ENCODE measurements at places on chromosomes 12 and 14.

DNA sequence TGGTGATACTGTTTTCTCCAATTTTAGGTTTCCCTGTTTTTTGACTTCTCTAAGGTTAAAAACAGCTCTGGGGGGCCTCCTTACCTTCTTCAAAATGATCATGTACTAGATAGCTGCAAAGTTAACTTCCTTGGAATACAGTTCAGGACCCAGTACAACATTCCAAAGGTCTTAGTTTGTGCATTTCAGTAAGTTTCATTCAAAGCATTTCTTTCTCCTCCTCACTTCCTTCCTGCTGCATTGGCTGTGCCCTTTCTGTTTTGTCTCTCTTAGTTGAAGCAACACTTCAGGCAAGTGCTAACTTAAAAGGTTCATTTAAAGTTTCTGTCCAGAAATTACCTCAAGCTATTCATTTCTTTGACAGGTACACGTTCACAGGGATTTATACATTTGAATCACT, 95.7 kb downstream of the SCN8A start:
- ATAC-seq: no peak

- no peak for ATAC-seq
These were observed 271.2 kb downstream of the PDZRN4 start for GRCh38 chr12:41459111-41459905.

- ATAC-seq: no peak
These were observed 105.1 kb downstream of the ZFP36L1 start for GRCh38 chr14:68687746-68688145.

DNA sequence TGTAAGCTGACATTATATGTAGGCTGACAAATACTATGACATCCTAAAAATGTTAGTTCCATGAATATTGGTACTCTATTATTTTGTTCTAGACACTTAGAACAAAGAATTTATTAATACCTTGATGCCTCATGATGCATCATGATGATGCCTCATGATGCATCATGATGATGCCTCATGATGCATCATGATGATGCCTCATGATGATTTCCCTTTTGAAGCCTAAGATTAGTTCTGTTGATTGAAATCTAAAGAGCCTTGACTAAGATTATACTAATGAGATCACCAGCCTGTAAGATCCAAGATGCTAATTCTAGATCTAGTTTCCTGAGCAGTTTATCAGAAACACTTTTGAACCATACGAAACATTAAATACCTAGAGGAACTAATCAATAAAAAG, 4.6 kb upstream of the CEP128 start:
- no peak for ATAC-seq

DNA sequence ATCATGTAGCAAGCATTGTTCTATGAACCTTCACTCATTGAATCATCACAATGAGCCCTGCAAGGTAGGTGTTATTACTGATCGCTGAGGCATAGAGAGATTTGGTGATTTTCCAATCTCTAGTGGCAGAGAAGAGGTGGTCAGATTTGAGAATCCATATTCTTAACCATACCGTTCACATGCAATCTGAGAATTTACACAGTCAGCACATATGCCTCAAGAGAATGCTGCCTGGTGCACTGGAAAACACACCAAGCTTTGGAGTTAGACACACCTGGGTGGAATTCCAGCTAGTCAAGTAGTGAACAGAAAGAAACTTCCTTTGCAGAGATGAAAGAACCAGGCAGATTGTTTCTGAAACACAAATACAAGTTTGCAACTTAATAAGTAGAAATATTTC, 94.1 kb downstream of the LGR5 start:
- ATAC-seq: no peak

Measured in stimulated activated memory B cell treated with anti-CD40 and anti-IgM and Interleukin-4, amounts not matched to agents 10 μg/mL and 1 μg/mL and 100 μg/mL, for 72 hours (primary cell).